Smooth muscle cell of the umbilical artery (primary cell): ENCODE measurements at places on chromosomes 12 and 14. TPM values are rescaled to one million over a fixed set of nuclear protein-coding genes. Genes with fewer than 3 reads are reported as not detected.

The PLCZ1 gene
- total RNA-seq = 0.18 TPM in 1 of 2 replicates, not detected in the other

The IL31 gene
- total RNA-seq = not detected in 2 replicates

The KRT71 gene
- not detected in 2 replicates for total RNA-seq

The P2RX7 gene
- 0.28 and 0.89 TPM in 2 replicates for total RNA-seq

The GUCY2C gene
- not detected in 2 replicates for total RNA-seq

The ACSM4 gene
- not detected in 2 replicates for total RNA-seq
